Activated CD8-positive, alpha-beta memory T cell treated with anti-CD3 and anti-CD28 coated beads, Interleukin-2, amount 10 ng/mL, durations not matched to agents 7 days and 5 days (primary cell): ENCODE measurements at places on chromosomes 6 and 20.

DNA sequence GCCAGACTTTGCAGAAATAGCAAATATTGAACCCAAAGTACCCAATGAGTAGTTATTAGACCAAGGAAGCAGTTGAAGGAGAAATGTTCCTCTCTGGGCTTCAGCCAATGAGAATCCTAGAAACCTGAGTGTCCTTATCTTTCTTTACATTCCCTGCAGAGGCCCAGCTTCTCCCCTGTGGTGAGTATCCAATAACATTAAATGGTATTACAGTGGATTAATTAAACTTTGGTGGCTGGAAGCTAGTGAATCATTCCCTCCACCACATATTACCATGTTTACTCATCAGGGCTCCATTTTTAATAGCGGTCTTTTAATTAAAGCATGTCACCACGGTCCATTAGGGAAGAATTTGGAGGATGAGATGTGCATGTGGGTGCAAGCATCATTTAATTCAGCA lies 74.0 kb downstream of the UNC5CL start:
- H3K27ac ChIP-seq, result no peak overlapping the region
- H3K27me3 ChIP-seq, result peaks cover 7% of the 10 kb centered on the region
- H3K4me1 ChIP-seq, result peaks cover 20% of the 10 kb centered on the region
- DNase-seq, result no peak
- no peak overlapping the region for H3K4me3 ChIP-seq
- H3K36me3 ChIP-seq, result peaks cover 1% of the 10 kb centered on the region

DNA sequence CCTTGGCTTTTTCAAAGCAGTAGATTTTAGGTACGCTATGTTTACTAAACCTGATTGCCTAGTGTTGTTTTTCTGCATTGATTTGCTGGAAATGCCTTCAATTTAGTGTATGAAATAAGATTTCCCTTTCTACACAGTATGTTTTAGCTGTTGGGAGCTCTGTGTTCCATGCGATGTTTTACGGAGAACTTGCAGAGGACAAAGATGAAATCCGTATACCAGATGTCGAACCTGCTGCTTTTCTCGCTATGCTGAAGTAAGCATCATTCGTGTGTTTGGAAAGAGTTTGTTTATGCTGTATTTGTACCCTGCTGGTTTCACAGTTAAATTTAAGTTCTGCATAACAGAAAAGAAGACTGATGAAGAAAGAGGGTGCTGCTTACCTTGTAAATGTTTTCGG lies 1.9 kb downstream of the BTBD3 start:
- H3K4me1 ChIP-seq, result no peaks in the 10 kb centered on the region
- H3K27me3 ChIP-seq, result no peaks in the 10 kb centered on the region
- H3K36me3 ChIP-seq, result no peaks in the 10 kb centered on the region
- no peak overlapping the region for H3K4me3 ChIP-seq
- no peak for DNase-seq

GRCh38 chr6:34953061-34954025 lies 64.3 kb downstream of the ANKS1A start:
- no peaks in the 10 kb centered on the region for H3K36me3 ChIP-seq
- no peak overlapping the region for H3K4me3 ChIP-seq
- H3K27ac ChIP-seq, result no peak overlapping the region
- no peaks in the 10 kb centered on the region for H3K27me3 ChIP-seq

GRCh38 chr6:27874016-27874415 lies 38.2 kb downstream of the OR2B2 start:
- H3K36me3 ChIP-seq, result peaks cover 5% of the 10 kb centered on the region
- DNase-seq, result no peak
- H3K27ac ChIP-seq, result peak overlapping the region; percentile 99
- peaks cover 39% of the 10 kb centered on the region for H3K4me1 ChIP-seq
- H3K27me3 ChIP-seq, result peaks cover 4% of the 10 kb centered on the region

DNA sequence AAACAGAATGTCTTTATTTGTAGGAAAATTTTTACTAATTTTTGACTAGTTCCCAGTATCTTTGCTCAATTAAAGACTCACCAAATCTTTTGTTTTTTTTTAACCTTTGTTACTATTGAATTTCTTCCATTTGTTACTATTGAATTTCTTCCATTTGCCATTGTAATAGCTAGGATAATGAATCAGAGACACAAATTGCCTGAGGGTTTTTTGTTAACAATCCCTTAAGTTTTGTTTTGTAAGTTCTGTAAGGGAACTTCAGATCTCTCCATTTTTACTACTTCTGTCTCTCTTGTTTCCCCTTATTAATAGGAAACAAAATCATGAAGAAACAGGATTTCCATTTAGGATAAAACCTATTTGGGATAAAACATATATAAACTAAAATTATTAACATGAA lies 104.3 kb downstream of the MAP3K4 start:
- H3K4me1 ChIP-seq, result peaks cover 3% of the 10 kb centered on the region
- no peak overlapping the region for H3K27ac ChIP-seq
- no peaks in the 10 kb centered on the region for H3K27me3 ChIP-seq

- H3K27ac ChIP-seq, result no peak overlapping the region
- peak; percentile 49 for DNase-seq
- no peak overlapping the region for H3K4me3 ChIP-seq
- peaks cover 6% of the 10 kb centered on the region for H3K4me1 ChIP-seq
- no peaks in the 10 kb centered on the region for H3K27me3 ChIP-seq
Observed at GRCh38 chr6:144566868-144567615, 281.9 kb downstream of the UTRN start.

GRCh38 chr20:32282461-32282860 lies 5.0 kb downstream of the KIF3B start:
- H3K4me1 ChIP-seq, result peaks cover 64% of the 10 kb centered on the region
- H3K36me3 ChIP-seq, result peaks cover 13% of the 10 kb centered on the region
- H3K27ac ChIP-seq, result no peak overlapping the region
- DNase-seq, result no peak
- no peak overlapping the region for H3K4me3 ChIP-seq

DNA sequence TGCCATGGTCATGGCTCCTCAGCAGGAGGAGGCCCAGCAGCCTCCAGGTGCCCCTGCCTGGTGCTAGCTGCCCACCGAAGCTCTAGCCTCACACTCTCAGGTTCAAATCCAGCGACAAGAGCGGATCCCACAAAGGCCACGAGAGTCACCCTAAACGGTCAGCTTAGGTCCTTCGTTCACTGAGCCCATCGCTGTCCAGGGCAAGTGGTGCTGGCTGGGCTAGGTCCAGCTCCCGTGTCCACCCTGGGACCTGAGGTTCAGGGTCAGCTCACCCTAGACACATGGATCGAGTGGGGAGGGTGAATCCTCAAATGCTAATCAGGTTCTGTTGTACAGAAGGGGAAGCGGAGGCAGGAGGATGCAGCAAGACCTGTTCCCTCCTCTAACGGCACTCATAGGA lies 171.9 kb upstream of the SULF2 start:
- peaks cover 5% of the 10 kb centered on the region for H3K27me3 ChIP-seq
- H3K36me3 ChIP-seq, result no peaks in the 10 kb centered on the region
- peaks cover 2% of the 10 kb centered on the region for H3K4me1 ChIP-seq
- no peak for DNase-seq

GRCh38 chr6:21404577-21404976 lies 189.0 kb upstream of the SOX4 start:
- peaks cover 26% of the 10 kb centered on the region for H3K4me1 ChIP-seq
- peaks cover 33% of the 10 kb centered on the region for H3K27me3 ChIP-seq
- H3K36me3 ChIP-seq, result peaks cover under 1% of the 10 kb centered on the region
- H3K27ac ChIP-seq, result no peak overlapping the region
- no peak overlapping the region for H3K4me3 ChIP-seq
